ENCODE measurements at places on chromosomes 3 and 15. TPM values are rescaled to one million over a fixed set of nuclear protein-coding genes. Genes with fewer than 3 reads are reported as not detected.

The SCG5 gene
- 14.9 TPM for total RNA-seq

GRCh38 chr15:34109797-34110663 is 8.1 kb downstream of the PGBD4 start:
- DNase-seq, result no peak

The GRM7 gene
- total RNA-seq, result 14.6 TPM

- DNase-seq, result no peak
These were observed 5.7 kb downstream of the PTH1R start for GRCh38 chr3:46883054-46883829.

Data from urinary bladder (tissue), 4 donors.